Nasal cavity respiratory epithelium epithelial cell of viscerocranial mucosa (primary cell): ENCODE measurements at places on chromosomes 3 and 15. TPM values are rescaled to one million over a fixed set of nuclear protein-coding genes. Genes with fewer than 3 reads are reported as not detected.

The KLHDC8B gene
- 55.4 and 168 TPM in 2 replicates for total RNA-seq

The HRG gene
- not detected in 2 replicates for total RNA-seq

The CYP1A2 gene
- not detected in 2 replicates for total RNA-seq

The DAZL gene
- not detected in 2 replicates for total RNA-seq
